CD4-positive, alpha-beta T cell treated with Interleukin-6 at 100 ng/mL for 8 hours (primary cell): ENCODE measurements at places on chromosomes 2 and 18.

DNA sequence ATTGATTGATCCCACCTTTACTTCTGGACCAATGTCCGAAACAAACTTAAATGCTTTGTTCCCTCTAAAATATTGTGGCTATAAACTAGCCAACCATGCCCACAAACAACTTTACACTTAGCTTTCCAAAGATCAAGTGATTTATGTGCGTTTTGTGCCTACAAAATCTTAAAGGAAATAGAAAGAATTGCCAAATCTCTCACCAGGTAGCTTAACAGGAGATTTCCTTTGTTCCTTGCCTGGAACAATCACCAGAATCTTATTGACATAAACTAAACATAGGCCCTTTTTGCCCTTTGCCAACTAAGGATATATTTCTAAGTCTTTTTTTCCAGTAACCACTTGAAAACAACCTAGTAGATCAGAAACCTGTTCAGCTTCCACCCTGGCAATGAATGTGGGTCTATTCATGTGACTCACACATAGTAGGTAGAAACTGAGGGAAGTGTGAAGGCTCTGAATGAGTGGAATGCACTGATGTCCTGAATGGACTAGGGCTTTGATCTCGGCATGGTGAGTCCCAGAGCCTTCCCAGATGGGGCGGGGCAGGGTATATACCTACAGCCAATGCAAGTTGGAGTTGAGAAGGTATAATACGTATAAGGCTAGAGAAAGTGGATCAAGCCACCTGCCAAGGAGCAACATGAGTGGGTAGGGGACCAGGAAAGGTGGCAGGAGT lies 94.6 kb upstream of the PPP1CB start:
- DNase-seq, result no peak

GRCh38 chr2:19607931-19608771 lies 249.7 kb upstream of the OSR1 start:
- DNase-seq, result no peak

GRCh38 chr2:176554101-176555048 lies 285.1 kb downstream of the MTX2 start:
- DNase-seq, result peak; percentile 23

GRCh38 chr2:53785366-53785765 lies 1.4 kb downstream of the ASB3 start:
- no peak for DNase-seq

- no peak for DNase-seq
These were observed 17.0 kb downstream of the TTLL4 start for GRCh38 chr2:218727502-218728165.

DNA sequence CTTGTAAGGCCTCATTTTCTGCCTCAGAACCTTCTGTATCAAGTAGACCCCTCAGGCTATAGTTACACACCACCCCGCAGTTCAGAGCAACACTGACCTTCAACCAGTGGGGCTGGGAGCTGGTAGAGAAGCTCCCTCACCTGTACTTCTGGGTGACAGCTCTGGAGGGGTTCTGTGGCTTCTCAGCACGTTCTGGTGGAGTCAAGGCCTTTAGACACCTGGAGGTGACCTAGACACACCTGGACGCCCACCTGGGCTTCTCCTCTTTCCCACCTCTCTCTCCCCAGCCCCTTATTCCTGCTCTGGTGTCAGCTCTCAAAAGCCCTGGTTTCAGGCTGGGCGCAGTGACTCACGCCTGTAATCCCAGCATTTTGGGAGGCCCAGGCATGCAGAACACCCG lies 7.3 kb upstream of the CIB4 start:
- no peak for DNase-seq

- no peak for DNase-seq
These were observed 447.5 kb upstream of the FSIP2 start for GRCh38 chr2:185291035-185291647.

GRCh38 chr2:120343100-120343432 lies 2.9 kb upstream of the INHBB start:
- no peak for DNase-seq

DNA sequence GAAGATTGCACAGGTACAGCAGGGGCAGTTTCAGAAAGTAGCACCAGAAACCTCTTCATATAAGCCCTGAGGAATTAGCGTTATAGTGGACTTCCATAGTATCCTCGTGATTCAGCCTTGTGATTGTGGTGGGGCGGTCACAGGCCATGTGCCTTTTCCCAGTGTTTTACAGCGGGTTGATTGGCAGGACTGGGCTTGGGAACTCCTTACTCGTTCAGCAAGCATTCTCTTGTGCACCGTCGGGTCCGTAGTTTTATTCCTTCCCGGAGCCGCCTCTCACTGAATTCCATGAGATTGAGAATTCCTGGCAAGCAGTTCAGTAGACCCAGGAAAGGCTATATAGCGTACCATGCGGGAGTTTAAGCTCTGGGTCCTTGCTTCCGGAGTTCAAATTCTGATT lies 5.2 kb downstream of the COPS8 start:
- no peak for DNase-seq
